Astrocyte (in vitro differentiated cells and primary cell): ENCODE measurements at places on chromosomes 1 and 21.

GRCh38 chr1:11735854-11736745 lies at the start of gene AGTRAP:
Gene AGTRAP, plus strand, starts transcription at chr1:11736136. Its CDS starts 73 bp downstream, at chr1:11736209.
- DNase-seq, result peak; percentile 72

- DNase-seq, result no peak
Measured at GRCh38 chr1:17558541-17558940, 19.0 kb downstream of the ARHGEF10L start.

GRCh38 chr1:199084293-199084692 lies 445.5 kb downstream of the PTPRC start:
- DNase-seq, result peak; percentile 66

DNA sequence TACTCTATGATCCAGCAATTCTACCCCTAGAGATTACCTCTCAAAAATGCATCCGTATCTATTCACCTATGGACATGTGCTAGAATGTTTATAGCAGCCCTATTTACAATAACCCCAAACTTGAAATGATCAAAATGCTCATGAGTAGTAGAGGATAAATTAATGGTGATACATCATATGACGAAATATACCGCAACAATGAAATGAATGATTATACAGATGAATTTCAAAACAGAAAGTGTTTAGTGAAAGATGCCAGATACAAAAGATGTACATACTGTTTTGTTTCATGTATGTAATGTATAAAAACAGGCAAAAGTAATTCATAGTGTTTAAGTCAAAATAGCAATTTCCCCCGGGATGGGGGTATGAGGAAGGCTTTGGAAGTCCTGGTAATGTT lies 91.0 kb upstream of the CD55 start:
- DNase-seq, result no peak

DNA sequence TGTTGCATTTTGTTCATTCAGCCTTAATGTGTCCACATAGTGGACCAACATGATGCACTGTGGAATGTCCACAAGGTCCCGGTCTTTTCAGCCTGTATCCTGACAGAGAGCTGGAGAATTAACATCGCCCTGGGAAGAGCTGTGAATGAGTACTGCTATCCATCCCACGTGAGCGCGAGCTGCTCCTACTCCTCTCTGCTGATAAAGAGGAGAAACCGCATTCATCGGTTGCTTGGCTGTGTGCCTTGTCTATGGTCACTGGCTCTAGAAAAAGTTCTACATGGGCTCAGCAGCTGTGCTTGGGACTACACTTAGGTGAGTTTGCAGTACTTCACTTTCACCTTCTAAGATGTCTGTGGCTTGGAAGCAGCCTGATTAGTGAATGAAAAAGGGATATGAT lies 31.1 kb upstream of the IGSF5 start:
- no peak for DNase-seq

DNA sequence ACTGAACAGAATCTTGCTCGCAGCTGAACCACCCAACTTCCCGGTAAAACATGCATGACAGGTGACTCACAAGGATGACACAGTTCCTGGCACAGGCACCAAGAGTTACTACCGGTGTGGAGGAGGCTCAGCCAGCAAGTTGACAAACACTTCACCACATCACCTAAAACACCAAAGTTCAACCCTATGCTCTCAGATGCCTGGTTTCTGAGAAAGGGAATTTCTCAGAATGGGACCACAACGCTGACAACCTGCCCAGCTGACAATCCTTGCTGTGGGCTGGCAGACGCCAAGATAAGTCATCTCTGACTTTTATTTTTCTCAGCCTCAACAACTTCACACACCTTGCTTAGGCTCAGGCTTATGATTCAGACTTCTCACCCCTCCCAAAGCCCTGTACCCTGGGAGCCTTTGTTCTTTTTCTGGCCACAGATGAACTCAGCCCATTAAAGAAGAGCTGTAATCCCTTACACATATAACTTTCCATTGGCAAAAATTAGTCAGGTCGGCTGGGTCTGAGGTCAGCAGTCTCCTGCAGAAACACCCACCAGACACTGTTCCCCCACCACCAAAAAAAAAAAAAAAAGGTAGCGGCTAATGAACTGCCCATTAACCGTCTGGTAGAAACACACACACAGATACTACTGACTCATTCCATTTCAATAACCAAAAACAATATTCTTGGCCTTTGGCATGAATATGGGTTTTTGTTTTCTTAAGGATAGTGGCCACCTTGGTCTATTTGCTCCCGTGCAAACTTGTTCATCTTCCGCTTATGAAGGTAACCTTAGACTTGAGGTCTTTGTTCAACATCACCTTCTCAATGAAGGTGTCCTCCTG lies 10.8 kb upstream of the TIAM1 start:
- DNase-seq, result peak; percentile 98

DNA sequence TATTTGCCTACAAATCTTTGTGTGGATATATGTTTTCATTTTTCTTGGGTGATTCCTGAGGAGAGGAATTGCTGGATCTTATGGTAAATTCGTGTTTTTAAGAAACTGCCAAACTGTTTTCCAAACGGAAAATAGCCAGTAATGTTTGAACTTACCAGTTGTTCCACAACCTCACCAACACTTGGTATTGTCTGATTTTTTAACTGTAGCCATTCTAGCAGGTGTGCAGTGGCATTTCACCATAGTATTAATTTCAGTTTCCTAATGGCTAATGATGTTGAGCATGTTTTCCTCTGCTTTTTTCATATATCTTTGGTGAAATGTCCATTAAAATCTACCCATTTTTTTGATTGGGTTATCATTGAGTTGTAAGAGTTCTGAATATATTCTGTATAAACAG lies 56.6 kb downstream of the RPS6KC1 start:
- no peak for DNase-seq

- no peak for DNase-seq
Measured at GRCh38 chr21:36044056-36044455, 16.3 kb downstream of the SETD4 start.

GRCh38 chr1:234862944-234863515 lies 253.1 kb upstream of the IRF2BP2 start:
- DNase-seq, result peak; percentile 54

- DNase-seq, result no peak
Measured at GRCh38 chr1:95369985-95370690, 136.1 kb downstream of the RWDD3 start.

- no peak for DNase-seq
Measured at GRCh38 chr1:88009916-88010315, 674.2 kb upstream of the PKN2 start.

- no peak for DNase-seq
Measured at GRCh38 chr1:6419804-6420453, at the start of gene HES2. Gene HES2, minus strand, starts transcription at chr1:6419919. Its CDS starts 99 bp downstream, at chr1:6419820.

DNA sequence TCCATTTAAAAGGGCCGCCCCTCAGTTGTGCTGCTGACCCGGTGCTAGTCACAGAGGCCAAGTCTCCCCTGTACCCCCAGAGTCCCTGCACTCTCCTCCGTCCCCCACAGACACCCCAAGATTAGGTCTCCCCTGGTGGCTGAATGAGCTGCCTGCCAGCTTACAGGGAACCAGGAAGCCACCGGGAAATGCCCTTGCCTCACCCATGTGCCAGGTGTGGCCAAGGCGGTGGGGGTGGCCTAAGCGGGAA lies 32.7 kb downstream of the HSPG2 start:
- no peak for DNase-seq

DNA sequence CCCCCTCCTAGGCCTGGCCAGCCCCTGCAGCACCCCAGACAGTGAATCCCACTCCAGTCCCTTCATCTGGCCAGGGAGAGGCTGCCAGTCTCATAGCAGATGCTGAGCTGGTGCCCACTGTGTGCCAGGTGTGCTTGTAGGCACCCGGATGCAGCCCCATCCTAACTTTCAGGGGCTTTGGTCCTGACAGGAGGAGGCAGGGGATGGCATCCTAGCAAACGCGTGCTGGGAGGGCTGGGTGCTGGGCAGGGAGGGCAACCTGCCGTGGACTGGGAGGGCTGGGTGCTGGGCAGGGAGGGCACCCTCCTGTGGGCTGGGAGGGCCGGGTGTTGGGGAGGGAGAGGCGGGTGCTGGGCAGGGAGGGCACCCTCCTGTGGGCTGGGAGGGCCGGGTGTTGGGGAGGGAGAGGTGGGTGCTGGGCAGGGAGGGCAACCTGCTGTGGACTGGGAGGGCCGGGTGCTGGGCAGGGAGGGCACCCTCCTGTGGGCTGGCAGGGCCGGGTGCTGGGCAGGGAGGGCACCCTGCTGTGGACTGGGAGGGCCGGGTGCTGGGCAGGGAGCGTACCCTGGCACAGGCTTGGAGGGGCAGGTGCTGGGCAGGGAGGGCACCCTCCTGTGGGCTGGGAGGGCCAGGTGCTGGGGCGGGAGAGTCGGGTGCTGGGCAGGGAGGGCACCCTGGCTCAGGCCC lies 35.3 kb downstream of the SLC19A1 start:
- DNase-seq, result no peak

GRCh38 chr1:113875714-113876113 lies 4.2 kb upstream of the PTPN22 start:
- DNase-seq, result no peak

GRCh38 chr1:22778862-22779520 lies 68.4 kb downstream of the EPHB2 start:
- no peak for DNase-seq

- peak; percentile 76 for DNase-seq
Measured at GRCh38 chr1:180560868-180561600, 2.3 kb downstream of the OVAAL start.

GRCh38 chr1:29851691-29852090 lies 615.4 kb downstream of the PTPRU start:
- DNase-seq, result no peak

GRCh38 chr1:161885003-161885402 lies 118.9 kb downstream of the ATF6 start:
- DNase-seq, result peak; percentile 88

- DNase-seq, result no peak
Measured at GRCh38 chr1:209838537-209838936, 10.8 kb downstream of the UTP25 start.

GRCh38 chr1:11797525-11798216 lies 8.1 kb downstream of the MTHFR start:
- no peak for DNase-seq

- no peak for DNase-seq
Measured at GRCh38 chr1:92791487-92792066, 6.7 kb upstream of the EVI5 start.

DNA sequence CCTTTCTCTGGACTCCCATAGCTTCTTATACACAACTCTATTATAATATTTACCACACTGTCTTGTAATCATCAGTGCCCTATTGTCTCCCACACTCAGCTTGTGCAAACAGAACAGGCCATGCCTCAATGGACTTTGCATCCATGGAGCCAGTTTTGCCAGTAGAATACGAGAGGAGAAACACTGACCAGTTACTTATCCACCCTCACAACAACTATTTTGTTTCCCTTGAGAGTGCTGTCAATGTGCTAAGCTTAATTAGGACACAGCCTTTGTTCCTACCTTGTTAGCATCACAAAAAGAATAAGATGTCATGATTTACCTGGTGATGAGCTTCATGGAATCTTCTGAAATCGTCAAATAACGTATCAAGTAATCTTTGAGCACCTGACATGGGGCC lies 18.1 kb upstream of the LRRC52 start:
- DNase-seq, result no peak

GRCh38 chr1:184533915-184534314 lies 147.1 kb downstream of the C1orf21 start:
- no peak for DNase-seq

DNA sequence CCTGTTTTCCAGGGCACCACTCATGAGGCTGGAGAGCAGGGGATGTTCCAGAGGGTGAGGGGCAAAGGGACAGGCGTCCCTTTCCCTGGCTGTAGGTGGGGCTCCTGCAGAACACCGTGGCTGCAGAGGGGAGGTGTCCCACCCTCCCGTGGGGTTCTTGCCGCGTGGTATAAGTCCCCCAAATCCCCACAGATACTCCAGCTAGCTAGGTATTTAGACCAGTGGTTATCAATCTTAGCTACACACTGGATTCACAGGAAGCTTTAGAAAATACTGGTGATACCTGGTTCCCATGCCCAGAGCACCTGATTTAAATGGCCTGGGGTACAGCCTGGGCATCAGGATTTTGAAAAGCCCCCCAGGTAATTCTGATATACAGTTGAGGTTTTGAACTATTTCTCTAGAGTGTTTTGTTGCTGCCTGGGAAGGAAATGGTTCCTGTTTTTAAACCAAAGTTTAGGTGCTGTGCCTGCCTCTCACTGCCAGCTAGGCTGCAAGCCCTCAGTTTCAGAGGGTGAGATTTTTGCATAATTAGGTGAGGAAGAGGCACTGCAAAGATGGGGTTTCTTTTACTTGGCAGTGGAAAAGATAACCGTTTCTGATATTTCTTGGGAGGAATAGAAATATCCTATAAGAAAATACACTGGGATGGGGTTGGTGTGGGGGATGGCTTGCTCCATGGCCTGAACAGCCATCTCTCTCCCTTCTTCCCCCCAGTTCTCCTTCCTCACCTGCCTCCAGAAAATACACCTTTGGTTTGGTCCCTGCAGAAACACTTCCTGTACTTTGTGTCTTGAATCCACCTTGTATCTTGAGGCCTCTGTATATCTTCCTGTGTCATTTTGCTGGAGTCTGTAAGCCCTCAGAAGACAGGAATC lies 51.7 kb downstream of the RASSF5 start:
- no peak for DNase-seq

- DNase-seq, result peak; percentile 36
Measured at GRCh38 chr1:33219886-33220661, 36.2 kb upstream of the ZNF362 start.

DNA sequence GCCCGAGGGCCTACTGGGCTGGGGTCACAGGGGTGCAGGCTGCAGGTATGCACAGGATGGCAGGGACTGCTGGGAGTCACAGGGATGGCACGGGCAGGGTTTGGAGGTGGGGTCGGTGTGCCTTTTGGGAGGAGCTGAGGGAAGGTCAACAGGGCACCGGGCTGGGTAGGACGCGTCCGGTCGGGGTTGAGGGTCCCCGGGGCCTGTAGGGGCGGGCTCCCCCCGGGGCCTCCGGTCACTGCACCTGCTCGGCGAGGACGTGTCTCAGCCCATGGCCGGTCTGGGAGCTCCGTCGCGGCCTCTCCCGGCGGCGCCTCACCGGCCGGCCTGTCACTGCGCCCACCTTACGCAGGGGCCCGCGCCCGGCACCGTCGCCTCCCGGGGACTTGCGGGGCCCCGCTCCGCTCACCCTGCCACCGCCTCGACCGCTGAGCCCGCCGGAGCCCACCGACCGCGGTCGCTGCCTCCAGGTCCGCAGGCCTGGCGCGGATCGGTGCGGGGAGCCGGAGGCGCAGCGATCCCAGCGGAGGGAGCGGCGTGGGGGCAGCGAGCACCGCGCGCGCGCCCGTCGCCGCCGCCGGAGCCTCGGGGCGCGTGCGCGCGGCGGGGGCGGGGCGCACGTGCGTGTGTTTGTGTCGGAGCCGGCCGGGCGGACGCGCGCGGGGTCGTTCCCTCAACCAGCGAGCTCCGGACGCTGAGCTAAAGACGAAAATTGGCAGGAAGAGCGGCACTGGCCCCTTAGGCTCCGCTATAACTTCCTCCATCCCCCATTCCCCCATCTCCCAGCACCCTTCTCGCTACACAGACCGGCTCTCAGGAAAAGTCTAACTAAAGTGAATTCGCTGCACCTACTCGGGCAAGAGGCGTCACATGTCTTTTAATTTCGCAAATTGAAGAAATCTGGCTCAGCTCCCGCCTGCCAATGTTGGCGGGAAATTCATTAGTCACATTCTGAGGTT lies at the start of gene AMIGO1:
AMIGO1 (minus strand) TSS at position 552 of the 959 bp plus-strand sequence. CDS start 815 bp downstream, outside the sequence.
- no peak for DNase-seq
